ENCODE measurements at places on chromosomes 12 and 14.

- H3K27me3 ChIP-seq: no peaks in the 10 kb centered on the region
- peaks cover 1% of the 10 kb centered on the region for H3K36me3 ChIP-seq
- peaks cover 6% of the 10 kb centered on the region for H3K4me1 ChIP-seq
- H3K4me3 ChIP-seq: peak overlapping the region; percentile 69
- DNase-seq: no peak
Measured at GRCh38 chr12:8950702-8951478, 1.4 kb upstream of the M6PR start.

- H3K27ac ChIP-seq: no peak within 1 kb of the TSS
- H3K4me1 ChIP-seq: no peaks in the 10 kb centered on the region
- no peaks in the 10 kb centered on the region for H3K36me3 ChIP-seq
- H3K27me3 ChIP-seq: no peaks in the 10 kb centered on the region
- no peak for DNase-seq
Measured at GRCh38 chr14:71932229-71932981, at the start of gene RGS6. TSS of gene RGS6 (plus strand) at chr14:71932429.

GRCh38 chr12:75759842-75760572, 248.6 kb upstream of the KRR1 start:
- no peaks in the 10 kb centered on the region for H3K4me1 ChIP-seq
- DNase-seq: no peak
- no peak overlapping the region for H3K27ac ChIP-seq
- H3K36me3 ChIP-seq: no peaks in the 10 kb centered on the region

GRCh38 chr14:100223332-100224201, 15.4 kb upstream of the YY1 start:
- H3K27me3 ChIP-seq: no peaks in the 10 kb centered on the region
- peak overlapping the region; percentile 10 for H3K27ac ChIP-seq
- H3K4me3 ChIP-seq: no peak overlapping the region
- H3K36me3 ChIP-seq: no peaks in the 10 kb centered on the region
- no peak for DNase-seq
- H3K4me1 ChIP-seq: peaks cover 13% of the 10 kb centered on the region

DNA sequence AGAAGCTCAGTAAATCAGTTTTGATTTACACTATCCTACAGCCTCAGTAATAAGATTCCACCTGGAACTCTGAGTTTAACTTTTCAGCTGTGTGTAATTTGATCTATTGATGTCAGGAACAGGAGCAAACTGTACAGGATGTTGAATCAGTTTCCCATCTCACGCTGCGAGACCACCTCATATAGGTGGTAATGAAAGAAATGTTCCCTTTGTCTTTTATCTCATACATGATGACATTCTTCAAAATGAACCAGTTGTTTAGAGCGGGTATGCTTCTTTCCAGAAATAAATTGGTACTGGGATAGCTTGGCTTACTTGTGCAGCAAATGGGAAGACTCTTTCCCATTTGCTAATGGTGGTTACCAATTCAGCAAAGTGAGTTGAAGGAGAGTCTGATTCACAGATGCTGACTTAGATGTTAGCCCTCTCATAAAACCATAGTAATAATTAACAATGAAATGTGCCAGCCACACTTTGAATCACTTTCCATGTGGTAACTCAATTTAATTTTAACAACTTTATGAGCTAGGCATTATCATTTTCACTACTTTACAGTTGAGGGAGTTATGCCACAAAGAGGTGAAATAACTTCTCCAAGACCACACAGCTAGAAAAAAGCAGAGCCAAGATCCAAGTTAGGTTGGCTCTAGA, 251.5 kb downstream of the PAWR start:
- H3K36me3 ChIP-seq: no peaks in the 10 kb centered on the region
- H3K27me3 ChIP-seq: no peaks in the 10 kb centered on the region
- no peak for DNase-seq
- H3K27ac ChIP-seq: no peak overlapping the region
- no peak overlapping the region for H3K4me3 ChIP-seq
- peaks cover 15% of the 10 kb centered on the region for H3K4me1 ChIP-seq

DNA sequence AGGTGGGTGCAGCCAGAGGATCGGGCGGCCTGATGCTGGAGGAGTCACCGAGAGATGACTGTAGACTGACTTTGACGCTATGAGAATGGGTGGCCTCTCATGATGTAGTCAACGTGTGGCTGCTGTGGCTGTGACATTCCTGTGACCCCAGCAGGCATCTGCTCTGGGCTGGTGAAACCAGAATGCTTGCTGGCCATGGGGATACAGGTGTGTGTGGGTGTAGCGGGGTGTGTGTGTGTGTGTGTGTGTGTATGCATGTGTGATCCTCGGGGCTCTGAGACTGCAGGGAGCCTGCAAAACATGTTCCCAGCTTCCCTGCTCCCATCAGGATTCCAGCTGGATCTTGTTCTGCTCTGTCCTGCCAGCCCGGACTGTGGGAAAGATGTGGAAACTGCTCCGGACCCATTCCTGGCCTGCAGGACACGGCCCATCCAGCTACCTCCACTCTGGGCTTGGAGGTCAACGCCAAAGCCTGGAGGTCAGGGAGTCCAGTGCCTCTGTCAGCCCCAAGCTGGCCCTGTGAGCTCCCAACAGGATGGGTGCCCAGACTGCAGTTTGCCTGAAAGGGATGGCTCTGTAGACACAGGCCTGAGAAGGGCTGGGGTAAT, 18.8 kb upstream of the HHIPL1 start:
- no peaks in the 10 kb centered on the region for H3K36me3 ChIP-seq
- no peak overlapping the region for H3K4me3 ChIP-seq
- peaks cover 10% of the 10 kb centered on the region for H3K4me1 ChIP-seq

GRCh38 chr12:78938341-78939084, 73.9 kb downstream of the SYT1 start:
- DNase-seq: no peak
- no peaks in the 10 kb centered on the region for H3K36me3 ChIP-seq
- no peaks in the 10 kb centered on the region for H3K4me1 ChIP-seq
- no peak overlapping the region for H3K4me3 ChIP-seq
- no peak overlapping the region for H3K27ac ChIP-seq
- no peaks in the 10 kb centered on the region for H3K27me3 ChIP-seq

DNA sequence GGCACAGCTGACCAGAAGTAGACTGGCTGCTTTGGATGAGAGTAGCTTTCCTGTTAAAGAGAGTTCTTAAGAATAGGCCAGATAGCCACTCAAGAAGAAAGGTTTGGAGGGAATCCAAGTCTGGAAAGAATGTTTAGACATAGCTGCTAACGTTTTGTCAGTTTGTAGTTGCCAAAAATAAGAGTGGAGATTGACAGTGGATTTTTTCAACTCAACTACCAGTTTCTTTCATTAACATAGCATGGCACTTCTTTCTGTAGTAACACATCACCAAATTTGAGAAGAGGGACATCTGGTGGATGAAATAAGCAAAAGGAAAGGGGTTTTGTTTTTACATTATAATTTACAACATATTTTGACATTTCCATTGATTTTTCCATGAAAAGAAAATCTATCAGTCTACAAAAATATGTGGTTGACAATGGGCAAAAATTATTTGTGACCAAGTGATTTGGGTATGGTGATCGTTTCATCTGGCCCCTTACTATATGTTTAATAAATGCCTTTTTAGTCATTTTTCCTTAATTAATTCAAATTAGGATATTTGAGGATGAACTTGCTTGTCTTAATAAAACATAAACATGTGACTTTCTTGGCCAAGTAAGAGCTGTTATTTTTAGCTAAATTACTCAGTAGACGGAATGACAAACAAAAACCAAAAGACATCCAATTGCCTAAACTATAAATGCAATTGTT, 71.1 kb downstream of the PTPRR start:
- H3K4me3 ChIP-seq: no peak overlapping the region
- H3K27me3 ChIP-seq: no peaks in the 10 kb centered on the region
- H3K27ac ChIP-seq: no peak overlapping the region
- DNase-seq: no peak

DNA sequence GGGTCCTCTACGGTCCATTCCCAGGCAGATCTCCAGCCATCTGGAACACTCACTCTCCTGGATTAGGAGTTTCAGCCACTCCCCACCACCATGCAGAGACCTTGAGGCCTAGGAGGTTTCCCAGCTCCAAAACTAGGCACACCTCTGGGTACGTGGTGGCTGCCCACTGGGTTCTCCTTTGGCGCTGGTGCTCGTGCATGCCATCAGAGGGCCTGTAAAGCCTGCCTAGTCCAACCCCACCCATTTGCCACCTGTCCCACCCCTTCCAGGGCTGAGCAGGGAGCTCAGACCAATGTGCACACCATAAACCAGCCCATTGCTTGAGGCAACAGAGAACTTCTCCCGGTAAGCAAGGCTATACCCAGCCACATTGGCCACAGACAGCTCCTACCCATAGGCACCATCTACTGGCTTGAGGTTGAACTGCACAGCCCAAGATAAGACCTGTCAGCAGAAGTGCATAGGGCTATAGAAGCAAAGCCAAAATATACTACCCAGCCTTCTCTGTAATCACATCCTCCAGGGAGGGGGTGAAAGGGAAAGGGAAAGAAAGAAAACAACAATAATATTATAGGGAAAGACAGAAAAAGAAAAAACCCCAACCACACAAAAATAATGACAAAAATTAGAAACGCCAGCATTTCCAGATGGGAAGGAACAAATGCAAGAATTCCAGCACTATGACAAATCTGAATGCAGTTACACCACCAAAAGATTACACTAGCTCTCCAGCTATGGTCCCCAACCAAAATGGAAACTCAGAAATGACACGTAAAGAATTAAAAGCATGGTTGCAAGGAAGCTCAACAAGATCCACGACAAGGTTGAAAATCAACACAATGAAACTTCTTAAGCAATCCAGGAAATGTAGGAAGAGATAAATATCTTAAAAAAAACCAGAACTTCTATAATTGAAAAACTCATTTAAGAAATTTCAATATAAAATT, 111.9 kb upstream of the CCDC175 start:
- H3K27ac ChIP-seq: no peak overlapping the region
- H3K4me1 ChIP-seq: no peaks in the 10 kb centered on the region

- peaks cover 4% of the 10 kb centered on the region for H3K4me1 ChIP-seq
- no peaks in the 10 kb centered on the region for H3K36me3 ChIP-seq
- DNase-seq: no peak
- no peak overlapping the region for H3K4me3 ChIP-seq
- H3K27ac ChIP-seq: no peak overlapping the region
Measured at GRCh38 chr12:116978791-116979508, 68.2 kb downstream of the FBXW8 start.

DNA sequence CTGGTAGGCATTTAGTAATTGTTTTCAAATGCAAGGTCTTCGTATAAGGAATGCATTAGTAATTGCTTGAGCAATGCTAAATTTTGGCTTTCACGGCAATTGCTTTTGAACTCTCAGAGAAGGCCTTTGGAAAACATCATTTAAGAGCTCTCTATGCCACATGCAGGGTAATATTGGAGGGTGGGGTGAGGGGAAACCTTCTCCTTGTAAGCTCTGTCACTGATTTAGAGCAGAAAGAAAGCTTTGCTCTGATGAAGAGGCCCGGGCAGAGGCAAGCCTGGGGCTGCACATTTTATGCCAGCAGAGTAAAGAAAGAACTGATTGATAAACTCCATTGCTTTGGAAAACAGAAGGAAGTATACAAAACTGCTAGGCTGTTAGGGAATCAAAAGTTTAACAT, 70.9 kb downstream of the TRIM9 start:
- DNase-seq: no peak
- no peak overlapping the region for H3K4me3 ChIP-seq
- H3K27me3 ChIP-seq: no peaks in the 10 kb centered on the region
- H3K36me3 ChIP-seq: no peaks in the 10 kb centered on the region

GRCh38 chr14:91945751-91946621, 1.5 kb downstream of the FBLN5 start:
- no peak for DNase-seq
- no peak overlapping the region for H3K4me3 ChIP-seq
- H3K4me1 ChIP-seq: peaks cover 7% of the 10 kb centered on the region
- no peaks in the 10 kb centered on the region for H3K36me3 ChIP-seq

DNA sequence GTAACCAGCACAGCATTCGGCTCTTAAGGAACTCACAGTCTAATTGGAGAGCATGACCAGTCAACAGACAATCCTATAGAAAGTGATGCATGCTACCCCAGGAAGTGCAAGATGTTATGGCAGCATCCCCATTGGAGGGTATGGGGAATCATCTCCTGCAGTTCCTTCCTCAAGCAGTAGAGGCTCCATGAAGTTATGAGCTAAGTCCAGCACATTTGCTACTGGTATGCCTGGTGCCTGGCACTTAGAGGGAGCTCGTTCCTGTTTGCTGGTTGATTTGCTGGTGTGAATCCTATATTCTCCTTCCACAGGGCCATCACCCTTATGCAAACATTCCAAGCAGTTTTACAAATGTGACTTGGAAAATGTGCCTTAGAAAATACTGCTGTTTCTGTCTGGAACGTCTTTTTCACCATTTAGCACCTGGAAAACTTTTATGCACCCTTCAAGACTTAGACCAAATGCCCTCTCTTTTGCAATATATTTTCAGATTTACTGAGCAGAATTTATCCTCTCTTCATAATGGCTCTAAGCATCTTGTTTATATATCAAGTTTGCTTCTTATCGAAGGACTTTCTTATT, 136.1 kb upstream of the WSCD2 start:
- H3K4me3 ChIP-seq: no peak overlapping the region
- no peak overlapping the region for H3K27ac ChIP-seq
- H3K4me1 ChIP-seq: no peaks in the 10 kb centered on the region
- no peaks in the 10 kb centered on the region for H3K27me3 ChIP-seq

GRCh38 chr12:78385541-78385940, 479.0 kb upstream of the SYT1 start:
- H3K4me3 ChIP-seq: no peak overlapping the region
- H3K27ac ChIP-seq: no peak overlapping the region
- DNase-seq: no peak
- H3K27me3 ChIP-seq: no peaks in the 10 kb centered on the region

DNA sequence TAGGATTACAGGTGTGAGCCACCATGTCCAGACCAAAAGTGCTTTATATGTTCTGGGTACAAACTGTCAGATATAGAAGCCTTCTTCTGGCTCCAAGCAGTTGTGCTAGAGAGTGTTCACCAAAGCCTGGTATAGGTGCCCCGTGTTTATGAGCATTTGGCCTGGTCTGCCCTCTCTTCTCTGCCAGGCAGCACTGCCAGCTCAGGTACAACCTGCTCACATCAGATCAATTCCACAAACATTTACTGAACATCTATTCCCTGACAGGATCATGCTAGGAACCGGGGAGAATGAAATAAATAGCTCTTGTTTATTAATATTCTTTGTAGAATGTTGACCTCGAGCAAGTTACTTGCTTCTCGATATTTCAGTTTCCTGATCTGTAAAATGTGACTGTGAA, 20.0 kb upstream of the SOCS2 start:
- no peak overlapping the region for H3K27ac ChIP-seq
- H3K4me3 ChIP-seq: no peak overlapping the region
